ENCODE measurements at places on chromosomes 4 and X. TPM values are rescaled to one million over a fixed set of nuclear protein-coding genes. Genes with fewer than 3 reads are reported as not detected.

DNA sequence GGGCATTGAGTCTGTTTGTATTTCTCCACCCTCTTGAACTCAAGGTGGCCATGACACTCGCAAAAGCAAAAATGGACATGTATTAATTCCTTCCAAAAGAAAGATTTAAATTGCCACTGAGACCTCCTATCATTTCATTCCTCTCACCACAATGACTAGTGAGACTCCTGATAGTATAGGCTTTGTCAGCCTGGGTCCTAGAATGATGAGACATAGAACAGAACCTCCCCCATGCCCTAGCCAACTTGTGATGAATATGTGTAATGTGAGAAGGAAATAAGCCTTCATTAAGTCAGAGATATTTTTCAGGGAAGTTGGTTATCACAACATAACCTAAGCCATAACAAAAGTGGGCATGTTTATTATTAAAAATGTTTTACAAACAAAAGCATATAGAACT, 62.5 kb downstream of the ASB9 start:
- no peak for DNase-seq
- H3K27me3 ChIP-seq: no peaks in the 10 kb centered on the region
- H3K36me3 ChIP-seq: peaks cover 4% of the 10 kb centered on the region
- peaks cover 17% of the 10 kb centered on the region for H3K4me1 ChIP-seq
- no peak overlapping the region for H3K4me3 ChIP-seq

GRCh38 chr4:43234626-43235415, 342.3 kb downstream of the GRXCR1 start:
- H3K27me3 ChIP-seq: no peaks in the 10 kb centered on the region
- no peaks in the 10 kb centered on the region for H3K4me1 ChIP-seq
- H3K4me3 ChIP-seq: no peak overlapping the region
- no peak overlapping the region for H3K27ac ChIP-seq

- H3K27ac ChIP-seq: no peak overlapping the region
- H3K4me1 ChIP-seq: peaks cover 11% of the 10 kb centered on the region
- peaks cover 15% of the 10 kb centered on the region for H3K36me3 ChIP-seq
- H3K4me3 ChIP-seq: no peak overlapping the region
These were observed 11.4 kb downstream of the FAM120C start for GRCh38 chrX:54171527-54172250.

DNA sequence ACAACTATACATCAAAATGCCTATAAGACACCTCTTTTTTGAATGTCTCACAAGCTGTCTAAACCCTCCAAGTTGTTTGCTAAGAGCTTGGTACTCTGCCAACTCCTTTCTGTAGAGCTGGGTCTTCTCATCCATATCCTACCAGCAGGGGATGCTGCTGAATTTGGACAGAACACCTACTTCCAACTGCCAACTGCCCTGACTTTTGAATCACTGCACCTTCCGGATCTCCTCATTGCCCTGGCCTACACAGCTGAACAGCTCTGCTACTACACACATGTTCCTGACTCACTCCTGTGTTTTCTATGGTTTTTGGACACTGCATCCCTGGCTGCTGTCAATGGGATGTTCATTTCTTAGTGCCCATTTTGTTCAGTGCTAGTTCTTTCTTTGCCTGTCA, 18.7 kb downstream of the FAM184B start:
- no peak overlapping the region for H3K4me3 ChIP-seq
- peaks cover 6% of the 10 kb centered on the region for H3K4me1 ChIP-seq
- no peak for DNase-seq
- H3K27ac ChIP-seq: no peak overlapping the region
- H3K27me3 ChIP-seq: no peaks in the 10 kb centered on the region

DNA sequence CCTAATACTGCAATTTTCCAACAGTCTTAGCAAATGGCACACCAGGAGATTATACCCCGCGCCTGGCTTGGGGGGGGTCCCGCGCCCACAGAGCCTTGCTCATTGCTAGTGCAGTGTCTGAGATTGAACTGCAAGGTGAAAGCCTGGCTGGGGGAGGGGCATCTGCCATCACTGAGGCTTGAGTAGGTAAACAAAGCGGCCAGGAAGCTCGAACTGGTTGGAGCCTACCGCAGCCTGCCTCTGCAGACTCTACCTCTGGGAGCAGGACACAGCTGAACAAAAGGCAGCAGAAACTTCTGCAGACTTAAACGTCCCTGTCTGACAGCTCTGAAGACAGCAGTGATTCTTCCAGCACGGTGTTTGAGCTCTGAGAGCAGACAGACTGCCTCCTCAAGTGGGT, 172.8 kb upstream of the NAP1L5 start:
- peaks cover 12% of the 10 kb centered on the region for H3K27me3 ChIP-seq
- DNase-seq: no peak
- no peaks in the 10 kb centered on the region for H3K36me3 ChIP-seq
- no peak overlapping the region for H3K27ac ChIP-seq

- no peaks in the 10 kb centered on the region for H3K27me3 ChIP-seq
- no peak for DNase-seq
- peaks cover 5% of the 10 kb centered on the region for H3K4me1 ChIP-seq
- H3K27ac ChIP-seq: no peak overlapping the region
These were observed 42.5 kb upstream of the ITM2A start for GRCh38 chrX:79409657-79410056.

GRCh38 chr4:150012851-150013360, 65.3 kb upstream of the DCLK2 start:
- no peaks in the 10 kb centered on the region for H3K36me3 ChIP-seq
- H3K27ac ChIP-seq: no peak overlapping the region
- no peaks in the 10 kb centered on the region for H3K4me1 ChIP-seq
- peaks cover 12% of the 10 kb centered on the region for H3K27me3 ChIP-seq

- no peak for DNase-seq
- H3K4me3 ChIP-seq: no peak overlapping the region
- no peaks in the 10 kb centered on the region for H3K4me1 ChIP-seq
- H3K27ac ChIP-seq: no peak overlapping the region
These were observed 81.9 kb downstream of the PJA1 start for GRCh38 chrX:69083361-69083760.

DNA sequence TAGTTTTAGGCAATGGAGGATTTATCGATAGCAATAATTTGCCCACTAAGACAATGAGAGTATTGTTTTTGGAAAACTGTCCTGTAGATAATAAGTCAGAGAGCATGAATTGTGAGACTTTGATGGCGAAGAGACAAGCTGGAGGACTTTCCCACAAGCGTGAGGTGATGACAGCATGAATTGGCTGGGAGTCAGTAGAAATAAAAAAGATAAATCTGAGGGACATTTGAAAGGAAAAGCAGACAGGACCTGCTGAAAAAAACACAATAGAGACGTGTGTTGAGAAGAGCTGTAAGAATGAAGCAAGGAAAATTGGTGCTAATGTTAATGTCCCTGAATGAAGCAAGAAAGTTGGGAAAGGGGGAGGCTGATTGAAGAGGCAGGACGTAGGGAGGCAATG, 233.5 kb downstream of the DCTD start:
- DNase-seq: no peak
- H3K4me3 ChIP-seq: no peak overlapping the region
- no peaks in the 10 kb centered on the region for H3K4me1 ChIP-seq
- peaks cover 6% of the 10 kb centered on the region for H3K27me3 ChIP-seq
- no peak overlapping the region for H3K27ac ChIP-seq
- H3K36me3 ChIP-seq: no peaks in the 10 kb centered on the region

DNA sequence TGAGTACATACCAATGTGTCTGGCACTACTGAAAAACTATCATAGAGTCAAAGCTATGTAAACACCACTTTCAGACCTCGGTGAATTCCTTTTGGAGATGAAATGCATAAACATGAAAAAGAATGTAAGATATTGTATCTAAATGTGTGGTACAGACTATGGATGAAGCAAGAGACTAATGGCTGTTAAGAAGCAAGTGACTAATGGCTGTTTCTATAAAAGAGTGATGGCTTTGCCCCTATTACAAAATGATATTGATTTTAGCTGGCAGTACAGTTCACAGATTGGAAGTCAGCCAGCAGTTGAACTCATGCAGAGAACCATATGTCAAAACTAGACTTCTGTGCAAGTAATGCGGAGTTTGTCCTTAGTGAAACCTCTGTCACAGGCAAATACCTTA, 359.3 kb downstream of the GRXCR1 start:
- no peak overlapping the region for H3K27ac ChIP-seq
- DNase-seq: no peak
- no peak overlapping the region for H3K4me3 ChIP-seq
- no peaks in the 10 kb centered on the region for H3K27me3 ChIP-seq

- no peaks in the 10 kb centered on the region for H3K4me1 ChIP-seq
- H3K4me3 ChIP-seq: no peak overlapping the region
- H3K27me3 ChIP-seq: no peaks in the 10 kb centered on the region
- no peaks in the 10 kb centered on the region for H3K36me3 ChIP-seq
- H3K27ac ChIP-seq: no peak overlapping the region
- DNase-seq: no peak
These were observed 104.0 kb downstream of the UNC5C start for GRCh38 chr4:95444812-95445211.

DNA sequence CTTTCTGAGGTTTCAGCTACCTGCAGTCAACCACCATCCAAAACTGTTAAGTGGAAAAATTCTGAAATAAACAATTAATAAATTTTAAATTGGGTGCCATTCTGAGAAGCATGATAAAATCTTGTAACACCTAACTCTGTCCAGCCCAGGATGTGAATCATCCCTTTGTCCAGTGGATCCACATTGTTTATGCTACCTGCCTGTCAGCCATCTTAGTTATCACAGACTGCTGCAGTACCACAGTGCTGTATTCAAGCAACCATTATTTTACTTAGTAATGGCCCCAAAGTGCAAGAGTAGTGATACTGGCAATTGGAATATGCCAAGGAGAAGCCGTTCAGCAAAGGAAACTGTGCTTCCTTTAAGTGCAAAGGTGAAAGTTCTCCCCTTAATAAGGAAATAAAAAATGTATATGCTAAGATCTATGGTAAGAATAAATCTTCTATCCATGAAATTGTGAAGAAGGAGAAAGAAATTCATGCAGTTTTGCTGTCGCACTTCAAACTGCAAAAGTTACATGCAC, 20.6 kb downstream of the CAMK2D start:
- peaks cover 51% of the 10 kb centered on the region for H3K36me3 ChIP-seq
- no peak for DNase-seq
- H3K27ac ChIP-seq: no peak overlapping the region
- H3K4me1 ChIP-seq: peaks cover 41% of the 10 kb centered on the region
- H3K27me3 ChIP-seq: no peaks in the 10 kb centered on the region
- H3K4me3 ChIP-seq: no peak overlapping the region

GRCh38 chrX:44106864-44107263, 133.7 kb upstream of the NDP start:
- H3K27me3 ChIP-seq: no peaks in the 10 kb centered on the region
- no peak for DNase-seq
- H3K4me3 ChIP-seq: no peak overlapping the region
- H3K27ac ChIP-seq: no peak overlapping the region
- no peaks in the 10 kb centered on the region for H3K4me1 ChIP-seq

DNA sequence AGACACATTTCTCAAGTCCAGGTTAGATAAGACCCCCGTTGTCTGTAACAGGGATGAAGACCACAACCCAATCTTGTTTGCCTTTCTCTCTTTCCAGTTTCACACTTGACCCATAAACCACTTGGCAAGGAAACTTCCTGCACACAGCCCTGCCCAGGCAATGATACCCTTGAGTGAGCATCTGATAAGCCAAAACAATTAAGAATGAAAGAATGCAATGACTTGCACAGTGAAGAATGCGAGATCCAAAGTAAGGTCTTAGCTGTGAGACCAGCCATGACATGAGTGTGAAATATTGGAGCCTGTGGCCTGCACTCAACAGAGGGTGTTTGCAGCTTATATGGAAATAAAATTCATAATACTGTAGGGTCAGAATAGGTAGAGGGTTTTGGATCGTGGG, 37.9 kb upstream of the MXRA5 start:
- H3K4me1 ChIP-seq: no peaks in the 10 kb centered on the region
- H3K4me3 ChIP-seq: no peak overlapping the region
- DNase-seq: no peak
- H3K36me3 ChIP-seq: no peaks in the 10 kb centered on the region
- H3K27me3 ChIP-seq: no peaks in the 10 kb centered on the region

- no peak for DNase-seq
- no peak overlapping the region for H3K27ac ChIP-seq
- no peak overlapping the region for H3K4me3 ChIP-seq
- no peaks in the 10 kb centered on the region for H3K4me1 ChIP-seq
- no peaks in the 10 kb centered on the region for H3K27me3 ChIP-seq
- no peaks in the 10 kb centered on the region for H3K36me3 ChIP-seq
These were observed 262.9 kb upstream of the IL1RAPL1 start for GRCh38 chrX:28324321-28324721.

The ZRSR2 gene
- total RNA-seq: 12.5 TPM

The SLC9B1 gene
- total RNA-seq: 1.2 TPM

The FAM149A gene
- total RNA-seq: 0.52 TPM

The P2RY10 gene
- total RNA-seq: 54.5 TPM

The SPACA5 gene
- total RNA-seq: not detected

The FAM133A gene
- not detected for total RNA-seq

Measured in activated naive CD8-positive, alpha-beta T cell treated with anti-CD3 and anti-CD28 coated beads for 36 hours (primary cell).